ENCODE measurements at places on chromosomes 16 and 17.
A peak's percentile ranks its signal among the peaks of the same experiment; 100 is the strongest.

GRCh38 chr17:3957735-3958599 is 6.3 kb downstream of the ATP2A3 start:
- no peak for DNase-seq

DNA sequence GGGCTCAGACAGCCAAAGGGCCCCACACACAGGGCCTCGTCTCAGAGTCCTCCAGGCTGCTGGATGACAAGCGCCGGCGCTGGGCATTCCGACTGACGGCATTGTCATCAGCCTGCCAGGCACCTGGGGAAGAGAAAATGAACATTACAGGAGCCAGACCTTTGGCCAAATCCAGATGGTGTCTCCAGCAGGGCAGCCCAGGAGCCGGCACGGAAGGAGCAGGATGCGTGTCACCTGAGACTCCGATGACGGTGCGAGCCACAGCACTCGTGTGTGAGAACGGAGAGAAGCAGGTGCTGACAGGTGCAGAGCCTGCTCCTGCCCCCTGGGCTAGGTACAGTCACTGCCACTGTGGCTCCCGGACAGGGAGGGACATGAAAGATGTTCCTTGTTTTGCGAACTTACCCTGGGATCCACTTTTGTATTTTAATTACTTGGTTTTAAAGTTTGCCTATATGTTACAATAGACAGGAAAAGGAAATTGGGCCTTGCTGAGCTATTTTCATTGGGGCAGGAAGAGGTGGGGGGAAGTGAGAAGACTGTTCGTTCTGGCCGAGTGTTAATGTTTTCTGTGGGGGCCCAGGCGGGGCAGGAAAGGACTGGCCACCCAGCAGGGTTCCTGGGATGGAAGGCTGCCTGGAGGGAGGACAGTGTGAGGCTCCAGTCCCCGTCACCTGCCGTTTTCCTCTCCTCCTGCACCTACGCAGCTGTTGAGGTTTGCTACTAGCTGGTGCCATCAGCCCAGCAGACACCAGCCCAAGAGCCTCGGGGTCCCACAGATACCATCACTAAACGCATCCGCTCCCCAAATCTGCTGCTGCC is 4.4 kb upstream of the FOXJ1 start:
- DNase-seq = peak; percentile 26

DNA sequence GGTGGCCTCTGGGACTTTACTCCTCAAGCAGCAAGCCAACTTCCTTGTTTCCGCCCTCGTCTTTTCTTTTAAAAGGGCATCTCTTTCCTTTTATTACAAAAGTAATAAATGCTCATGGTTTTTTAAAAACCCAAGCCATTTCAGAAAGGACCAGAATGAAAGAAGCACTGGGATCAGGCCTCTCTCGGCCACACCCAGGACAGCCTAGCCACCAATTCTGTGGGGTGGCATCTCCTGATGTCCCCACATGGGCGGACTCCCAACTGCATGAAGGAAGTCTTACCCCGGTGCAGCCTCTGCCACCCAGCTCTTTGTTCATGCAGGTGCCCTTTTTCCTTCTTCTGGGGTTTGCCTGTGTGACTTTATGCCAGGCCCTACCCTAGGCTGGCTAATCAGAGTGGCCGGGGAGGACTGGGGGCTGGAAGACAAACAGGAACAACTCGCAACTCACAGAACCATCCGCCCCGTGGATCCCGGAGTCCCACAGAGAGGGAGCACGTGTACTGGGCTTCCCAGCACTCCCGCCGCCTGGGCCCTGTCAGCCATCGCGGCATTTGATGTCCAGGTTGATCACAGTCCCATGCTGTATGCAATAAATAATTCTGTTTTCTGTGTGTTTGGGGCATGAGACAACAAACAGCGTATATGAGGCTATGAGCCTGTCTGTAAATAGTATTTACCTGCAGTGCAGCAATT is 2.6 kb upstream of the RASD1 start:
- DNase-seq = no peak

- DNase-seq = peak; percentile 47
Observed at GRCh38 chr17:78708510-78708973, 73.5 kb downstream of the CYTH1 start.

GRCh38 chr16:4313563-4314531 is 2.0 kb upstream of the GLIS2 start:
- DNase-seq = no peak

DNA sequence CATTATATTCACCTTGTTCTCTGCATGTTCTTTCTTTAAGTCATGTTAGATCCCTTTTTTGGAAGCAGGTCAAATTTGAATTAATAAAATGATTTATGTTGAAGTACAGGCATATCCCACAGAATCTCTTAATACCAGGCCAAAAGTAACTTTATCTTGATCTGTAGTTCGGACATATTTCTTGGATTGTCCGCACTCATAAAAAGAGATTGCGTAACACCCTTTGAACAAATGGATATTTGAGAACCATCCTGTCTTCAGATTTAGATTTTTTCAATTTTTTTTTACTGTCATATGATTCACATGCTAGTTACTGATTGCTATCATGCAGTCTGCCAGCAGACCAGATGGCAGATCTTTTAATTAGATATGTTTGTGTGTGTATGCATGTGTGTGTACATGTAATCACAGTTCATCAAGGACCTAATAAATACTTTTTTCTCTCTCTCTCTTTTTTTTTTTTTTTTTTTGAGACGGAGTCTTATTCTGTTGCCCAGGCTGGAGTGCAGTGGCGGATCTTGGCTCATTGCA is 352.6 kb downstream of the WWOX start:
- DNase-seq = no peak

GRCh38 chr17:51064061-51064735 is 56.5 kb downstream of the SPAG9 start:
- no peak for DNase-seq

DNA sequence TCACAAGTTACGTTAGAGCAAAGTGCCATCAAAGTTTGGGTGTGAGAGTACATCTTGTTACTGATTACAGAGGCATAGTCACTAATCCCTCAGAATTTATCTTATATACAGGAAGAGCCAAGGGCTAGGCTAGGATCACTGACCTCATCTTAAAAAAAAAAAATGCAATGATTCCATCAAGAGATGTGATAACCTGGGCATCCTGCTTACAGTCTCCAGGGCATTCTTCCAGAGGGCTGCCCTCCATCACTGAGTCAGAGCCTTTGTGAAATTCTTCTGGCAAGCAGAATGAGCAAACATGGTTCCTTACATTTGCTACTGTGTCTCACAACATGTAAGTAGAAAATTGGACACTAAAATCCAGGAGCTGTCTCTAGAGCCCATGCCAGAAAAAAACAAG is 410.6 kb downstream of the ZFHX3 start:
- DNase-seq = no peak

- no peak for DNase-seq
Observed at GRCh38 chr16:17304491-17305119, 166.2 kb downstream of the XYLT1 start.

GRCh38 chr17:56756536-56756935 is 77.2 kb downstream of the C17orf67 start:
- DNase-seq = no peak

- DNase-seq = peak; percentile 9
Observed at GRCh38 chr16:58024486-58025350, 836 bp upstream of the MMP15 start.

DNA sequence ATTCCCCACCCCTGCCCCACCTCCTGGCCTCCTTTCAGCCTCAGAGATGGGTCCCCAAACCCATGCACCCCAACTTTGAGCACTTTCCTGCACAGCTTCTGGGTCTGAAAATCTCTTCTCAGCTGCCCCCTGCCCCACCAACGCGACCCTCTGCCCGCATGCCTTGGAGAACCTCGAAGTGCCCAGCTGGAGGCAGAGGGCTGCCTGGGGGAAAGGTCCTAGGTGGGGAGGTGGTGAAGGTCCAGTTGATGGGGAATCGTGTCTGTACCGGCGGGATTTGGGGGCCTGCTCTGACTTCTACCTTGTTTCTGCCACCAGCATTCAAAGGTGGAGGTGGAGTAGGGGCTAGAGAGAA is 1.3 kb downstream of the NKD1 start:
- no peak for DNase-seq
